ENCODE measurements at places on chromosomes 13 and 19.

DNA sequence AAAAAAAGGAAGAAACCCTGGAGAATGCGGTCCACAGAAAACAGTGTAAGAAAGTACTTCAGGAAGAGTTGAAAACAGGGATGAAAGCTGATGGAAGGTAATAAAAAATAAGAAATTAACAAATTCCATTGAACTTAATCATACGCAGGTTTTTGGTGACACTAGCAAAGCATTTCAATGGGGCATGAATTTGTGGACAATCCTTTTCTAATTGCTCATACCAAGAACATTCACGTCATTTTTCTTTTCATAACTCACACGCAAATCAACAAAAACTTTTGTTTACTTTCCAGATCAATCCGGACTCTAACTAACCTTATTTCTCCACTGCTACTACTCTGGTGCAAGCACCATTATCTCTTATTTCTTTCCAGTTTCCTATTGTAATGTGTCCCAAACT is 1195.0 kb downstream of the SLITRK5 start:
- DNase-seq = no peak

DNA sequence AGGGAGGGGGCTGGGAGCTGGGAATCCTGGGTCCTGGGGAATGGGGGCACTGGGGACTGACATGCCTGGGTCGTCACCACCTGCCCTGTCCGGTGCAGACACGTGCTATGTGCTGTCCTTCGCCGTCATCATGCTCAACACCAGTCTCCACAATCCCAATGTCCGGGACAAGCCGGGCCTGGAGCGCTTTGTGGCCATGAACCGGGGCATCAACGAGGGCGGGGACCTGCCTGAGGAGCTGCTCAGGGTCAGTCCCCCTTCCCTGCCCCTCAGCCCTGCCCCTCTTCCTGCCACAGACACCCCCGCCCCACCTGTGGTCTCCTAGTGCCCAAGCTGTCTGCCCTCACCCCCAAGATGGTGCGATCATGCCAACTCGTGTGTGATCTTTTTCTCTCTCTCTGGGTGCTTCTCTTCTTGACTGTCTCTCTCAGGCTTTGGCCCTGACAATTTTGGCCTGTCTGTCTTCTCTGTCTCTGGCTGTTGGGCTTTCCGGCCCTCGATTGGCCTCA is 5.0 kb downstream of the CYTH2 start:
- no peak for DNase-seq

- DNase-seq = no peak
These were observed 283.4 kb upstream of the KLHL1 start for GRCh38 chr13:70391678-70392077.

DNA sequence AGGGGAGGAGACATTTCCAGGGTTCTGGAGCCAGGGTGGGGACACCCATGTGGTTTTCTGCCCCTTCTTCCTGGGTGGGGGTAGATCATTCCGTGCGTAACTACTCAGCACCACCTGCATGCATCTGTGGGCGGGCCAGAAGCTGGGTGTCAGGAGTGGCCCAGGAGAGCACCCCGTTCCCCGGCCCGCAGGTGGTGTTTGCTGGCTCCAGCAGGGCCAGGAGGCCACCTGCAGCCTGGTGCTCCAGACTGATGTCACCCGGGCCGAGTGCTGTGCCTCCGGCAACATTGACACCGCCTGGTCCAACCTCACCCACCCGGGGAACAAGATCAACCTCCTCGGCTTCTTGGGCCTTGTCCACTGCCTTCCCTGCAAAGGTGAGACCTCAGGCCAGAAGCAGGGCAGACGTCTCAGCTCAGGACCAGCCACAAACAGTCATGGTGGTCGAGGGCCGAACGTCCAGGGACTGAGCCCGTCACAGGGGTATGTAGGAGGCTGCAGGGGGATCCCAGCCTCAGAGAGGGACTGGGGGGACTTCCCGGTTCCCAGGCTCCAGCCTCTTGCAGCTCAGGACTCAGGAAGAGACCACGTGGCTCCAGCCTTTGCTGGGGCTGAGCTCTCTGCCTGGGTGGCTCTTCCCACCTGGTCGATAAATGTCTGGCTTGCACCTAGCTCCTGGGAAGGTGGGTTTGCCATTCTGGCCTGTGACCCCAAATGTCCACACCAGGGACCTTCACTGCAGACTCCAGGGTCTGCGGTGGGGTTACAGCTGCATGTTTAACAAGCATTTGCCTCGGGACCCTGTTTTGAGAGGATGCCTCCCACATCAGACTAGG is 1.6 kb downstream of the FSTL3 start:
- DNase-seq = no peak

DNA sequence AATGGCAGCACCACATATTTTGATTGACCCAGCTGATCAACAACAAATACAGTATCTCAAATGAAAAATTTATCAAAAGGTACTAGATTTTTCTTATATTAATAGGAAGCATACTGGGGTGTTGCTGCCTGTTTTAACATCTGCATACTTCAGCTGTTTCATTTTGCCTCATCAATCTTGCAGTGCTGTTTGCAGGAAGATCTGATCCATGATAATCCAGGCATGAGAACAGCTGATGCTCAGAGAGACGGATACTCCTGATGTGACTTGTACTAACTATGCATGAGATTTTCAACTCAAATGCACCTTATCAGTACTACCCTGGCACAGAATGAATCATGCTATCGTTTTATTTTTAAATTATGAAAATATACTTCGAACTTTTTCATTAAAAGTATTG is 2136.8 kb downstream of the PCDH9 start:
- DNase-seq = no peak

DNA sequence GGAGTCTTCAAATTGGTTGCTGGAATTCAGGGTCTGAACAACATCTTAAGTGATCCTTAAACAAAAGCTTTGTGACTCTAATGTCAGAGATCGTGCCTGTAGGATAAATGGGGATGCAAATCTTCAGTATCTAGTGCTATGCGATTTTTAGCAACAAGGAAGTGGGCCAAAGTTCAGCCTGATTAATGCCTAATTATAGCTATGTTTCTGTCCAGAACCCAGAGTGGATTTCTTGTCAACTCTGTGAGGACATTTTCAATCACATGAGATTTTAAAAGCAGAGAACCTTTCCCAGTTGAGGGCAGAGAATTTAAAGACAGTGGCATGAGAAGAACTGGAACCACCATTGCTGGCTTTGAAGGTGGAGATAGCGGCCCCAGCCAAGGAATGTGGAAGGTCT is 84.3 kb upstream of the PCDH9 start:
- no peak for DNase-seq

DNA sequence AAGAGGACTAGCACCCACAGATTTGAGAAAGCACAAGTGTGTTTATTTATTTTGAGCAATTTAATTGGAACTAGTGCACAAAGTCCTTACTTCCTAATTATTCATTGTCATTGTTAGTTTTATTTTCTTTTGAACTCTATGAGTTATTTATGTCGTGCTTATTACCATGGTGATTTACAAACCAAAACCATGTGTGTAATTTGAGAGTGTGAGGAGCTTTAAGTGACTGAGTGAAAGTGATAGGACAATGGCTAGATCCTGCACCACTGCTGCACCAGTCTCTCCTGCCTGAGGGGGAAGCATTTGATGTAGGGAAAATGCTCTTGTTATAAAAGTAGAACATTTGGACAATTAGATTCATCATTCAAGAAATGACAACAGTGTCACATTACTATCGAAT is 172.3 kb upstream of the KLF12 start:
- DNase-seq = no peak

- no peak for DNase-seq
These were observed 36.2 kb downstream of the ERICH4 start for GRCh38 chr19:41478875-41479756.

- no peak for DNase-seq
These were observed 2.7 kb downstream of the ARGLU1 start for GRCh38 chr13:106565127-106565775.

GRCh38 chr13:30033681-30034457 is 183.5 kb upstream of the UBL3 start:
- no peak for DNase-seq

DNA sequence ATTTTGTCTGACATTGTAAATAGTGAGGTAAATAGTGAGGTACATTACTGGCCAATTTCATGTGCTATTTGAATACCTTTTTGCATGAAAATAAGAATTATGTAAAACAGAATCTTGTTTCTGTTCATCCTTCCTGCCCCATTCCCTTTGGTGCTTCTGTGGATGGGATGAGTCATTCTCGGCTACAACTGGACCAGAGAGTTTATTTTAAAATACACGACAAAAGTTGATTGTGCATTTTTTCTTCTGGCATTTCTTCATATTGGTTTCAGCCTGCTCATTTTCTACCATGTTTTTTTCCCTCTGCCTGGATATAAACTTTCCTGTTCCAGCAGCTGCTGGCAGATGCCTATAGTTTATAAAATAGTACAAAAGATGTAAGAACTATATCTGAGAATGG is 107.5 kb downstream of the CYSLTR2 start:
- no peak for DNase-seq

GRCh38 chr13:20101467-20102316 is 59.2 kb downstream of the GJA3 start:
- DNase-seq = no peak

- no peak for DNase-seq
These were observed 176.2 kb downstream of the RFC3 start for GRCh38 chr13:33994198-33994597.

- peak; percentile 88 for DNase-seq
These were observed 1.6 kb downstream of the IER2 start for GRCh38 chr19:13151605-13152355.

DNA sequence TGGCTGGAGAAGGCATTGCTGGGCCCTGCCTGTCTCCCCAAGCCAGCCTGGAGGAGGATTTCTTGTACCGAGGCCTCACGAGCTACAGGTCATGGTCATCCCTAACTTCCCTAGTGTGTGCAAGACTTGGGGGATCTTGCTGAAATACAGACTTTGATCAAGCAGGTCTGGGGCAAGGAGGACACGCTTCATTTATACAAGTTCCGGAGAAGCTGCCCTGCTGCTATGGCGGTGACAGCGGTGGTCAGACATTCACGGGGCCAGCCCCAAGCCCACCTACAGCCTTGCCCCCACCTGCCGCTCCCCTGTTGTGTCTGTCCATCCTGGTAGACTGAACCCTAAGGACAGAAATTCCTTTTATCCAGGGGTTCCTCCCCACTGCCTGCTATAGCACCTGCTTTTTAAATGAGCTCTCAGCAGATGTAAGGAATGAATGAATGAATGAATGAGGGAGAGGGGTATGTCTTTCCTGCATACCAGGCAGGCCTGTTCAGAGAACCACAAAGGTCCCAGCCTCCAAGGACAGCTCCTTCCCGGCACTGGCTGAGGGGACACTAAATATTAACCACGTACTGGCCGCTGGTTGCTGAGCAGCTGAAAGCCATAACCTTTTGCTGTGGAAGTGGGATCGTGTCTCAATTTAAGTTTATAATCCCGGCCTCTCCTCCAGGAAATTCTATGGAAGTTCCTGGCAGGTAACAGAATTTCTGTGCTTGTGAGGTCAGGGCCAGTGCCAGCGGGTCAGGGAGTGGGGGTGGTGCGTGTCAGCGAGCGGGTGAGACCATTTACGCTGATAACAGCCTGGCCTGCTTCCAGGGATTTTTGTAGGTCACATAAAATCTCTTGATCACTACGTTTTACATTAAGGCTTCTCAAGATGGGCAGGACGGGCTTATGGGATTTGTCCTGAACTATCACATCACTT is 27.1 kb downstream of the TSSK6 start:
- no peak for DNase-seq

GRCh38 chr13:74919914-74920313 is 562.1 kb downstream of the TBC1D4 start:
- DNase-seq = no peak

- DNase-seq = no peak
These were observed 53.8 kb upstream of the RCBTB2 start for GRCh38 chr13:48586591-48587103.

GRCh38 chr13:76892488-76892887 is 6.3 kb upstream of the KCTD12 start:
- no peak for DNase-seq

DNA sequence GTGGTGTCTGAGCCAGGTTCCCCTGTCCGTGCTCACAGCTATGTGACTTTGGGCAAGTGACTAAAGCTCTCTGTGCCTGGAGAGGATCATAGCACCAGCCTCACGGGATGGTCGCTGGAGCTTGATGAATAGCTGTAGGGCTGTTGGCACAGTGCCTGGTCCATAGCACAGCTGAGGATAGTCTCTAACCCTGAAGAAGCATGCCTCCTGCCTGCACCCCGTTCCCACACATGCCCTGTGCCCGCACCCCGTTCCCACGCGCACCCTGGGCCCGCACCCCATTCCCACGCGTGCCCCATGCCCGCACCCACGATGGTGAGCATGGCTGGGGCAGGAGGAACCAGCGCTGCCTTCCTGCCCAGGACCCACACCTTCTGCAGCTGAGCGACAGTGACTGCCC is 63.7 kb upstream of the F7 start:
- no peak for DNase-seq

GRCh38 chr19:58346961-58347929 is 6.0 kb downstream of the A1BG start:
- DNase-seq = peak; percentile 52

GRCh38 chr19:34173193-34173956 is 1.1 kb downstream of the LSM14A start:
- no peak for DNase-seq

DNA sequence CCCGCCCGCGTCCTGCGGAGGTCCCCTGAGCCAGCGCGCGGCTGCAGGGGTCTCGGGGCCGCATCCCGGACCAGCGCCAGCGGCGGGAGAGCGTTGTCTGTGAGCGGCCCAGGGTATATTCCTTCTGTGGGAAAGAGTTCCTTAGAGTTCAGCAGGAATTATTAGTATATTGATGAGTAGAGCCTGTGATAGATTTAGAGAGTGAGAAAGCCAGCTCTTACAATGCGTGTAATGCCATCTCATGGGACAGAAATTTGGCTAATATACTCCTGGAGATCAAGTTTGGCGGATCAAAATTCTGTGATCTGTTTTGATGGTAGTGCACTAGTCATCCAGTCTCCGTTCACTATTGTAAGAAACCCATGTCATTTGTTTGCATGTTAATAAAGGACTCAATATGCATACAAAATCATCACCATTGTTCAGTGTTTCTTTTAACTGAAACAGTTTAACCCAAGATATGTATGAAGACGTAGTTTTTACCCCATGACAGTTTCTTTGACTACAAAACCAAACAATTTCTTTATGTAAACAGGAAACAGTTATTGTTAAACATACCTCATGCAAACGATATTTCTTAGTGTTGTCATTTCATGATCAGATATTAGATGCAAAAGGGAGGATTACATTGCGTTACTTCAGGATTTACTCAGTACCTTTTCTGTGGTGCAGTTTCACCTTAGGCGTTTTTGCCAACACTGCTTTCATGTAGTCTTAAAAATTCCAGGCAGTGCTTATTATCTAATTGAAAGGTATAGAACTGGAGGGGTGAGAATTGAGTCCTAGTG is 9.9 kb downstream of the TNFRSF19 start:
- no peak for DNase-seq

DNA sequence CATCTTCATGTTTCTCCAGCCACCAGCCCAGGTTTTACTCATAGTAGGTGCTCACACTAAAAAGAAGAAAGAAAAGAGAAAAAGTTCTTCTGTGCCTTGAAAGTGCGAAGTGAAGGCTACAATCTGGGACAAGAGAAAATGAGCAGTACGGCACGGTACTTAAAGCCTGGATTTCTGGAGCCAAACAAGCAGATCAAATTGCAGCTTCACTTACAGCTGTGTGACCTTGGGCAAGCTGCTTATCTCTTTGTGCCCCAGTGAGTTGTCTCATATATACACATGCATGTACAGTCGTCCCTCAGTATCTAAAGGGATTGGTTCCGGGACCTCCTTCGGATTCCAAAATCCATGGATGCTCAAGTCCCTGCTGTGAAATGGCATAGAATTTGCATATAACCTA is 41.8 kb downstream of the GSX1 start:
- no peak for DNase-seq

- no peak for DNase-seq
These were observed 545.2 kb downstream of the GPC6 start for GRCh38 chr13:93771782-93772181.

- DNase-seq = no peak
These were observed 98.7 kb upstream of the KLF5 start for GRCh38 chr13:72960114-72960513.
